A172 (cell line): ENCODE measurements at places on chromosomes 16 and 17. TPM values are rescaled to one million over a fixed set of nuclear protein-coding genes. Genes with fewer than 3 reads are reported as not detected.

DNA sequence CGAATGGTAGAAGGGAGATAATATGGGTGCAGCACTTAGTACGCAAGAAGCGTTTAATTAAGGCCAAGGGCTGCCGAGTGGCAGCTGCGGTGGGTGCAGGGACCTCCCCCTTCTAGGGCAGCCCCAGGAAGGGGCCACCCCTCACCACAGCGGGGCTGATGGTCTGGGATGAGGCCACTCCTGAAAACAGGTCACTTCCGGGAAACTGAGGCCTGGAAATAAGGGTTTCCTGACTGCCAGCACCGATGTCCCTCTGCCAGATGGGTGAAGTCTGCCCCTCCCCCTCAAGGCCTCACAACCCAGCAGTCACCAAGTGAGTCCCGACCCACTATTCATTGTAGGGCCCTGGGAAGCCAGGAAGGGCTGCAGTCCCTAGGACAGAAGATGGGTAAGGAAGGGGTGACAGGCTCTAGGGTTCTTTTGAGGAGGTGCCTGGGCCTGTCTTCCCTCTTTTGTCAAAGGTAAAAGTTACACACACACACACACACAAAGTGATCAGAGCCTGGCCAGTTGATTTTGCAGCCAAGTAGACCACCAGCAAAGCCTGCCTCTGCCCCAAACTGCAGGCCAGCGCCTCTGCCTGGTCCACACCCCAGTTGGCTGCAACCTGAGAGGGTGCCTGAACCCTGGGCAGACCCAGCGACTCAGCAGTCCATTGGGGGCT is 12.5 kb downstream of the SREBF1 start:
- DNase-seq, result no peak

- peak; percentile 6 for DNase-seq
Observed at GRCh38 chr16:13529193-13529982, 390.6 kb upstream of the ERCC4 start.

DNA sequence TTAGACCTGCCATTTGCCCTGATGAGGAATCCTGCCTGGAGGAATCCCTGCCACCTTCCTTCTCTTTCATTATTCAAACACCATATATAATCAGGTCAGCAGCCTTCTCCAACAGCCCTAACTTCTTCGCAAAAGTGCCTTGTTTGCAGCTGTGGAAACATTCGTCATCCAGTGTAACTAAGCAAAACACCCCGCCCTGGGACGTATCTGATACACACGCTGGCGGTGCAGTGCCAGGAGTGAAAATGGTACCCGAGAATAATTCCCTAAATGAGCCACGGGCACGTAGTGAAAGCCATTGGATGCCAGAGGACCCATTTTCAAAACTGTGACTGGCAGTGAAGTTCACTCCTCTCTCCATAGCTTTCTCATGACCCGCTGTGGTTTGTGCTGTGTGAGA is 73.7 kb downstream of the IRX3 start:
- no peak for DNase-seq

TMEM235 gene
- total RNA-seq, result not detected in 2 replicates

MYH8 gene
- total RNA-seq, result not detected in 2 replicates
